ENCODE measurements at places on chromosomes 6 and 20.
A peak's percentile ranks its signal among the peaks of the same experiment; 100 is the strongest.

DNA sequence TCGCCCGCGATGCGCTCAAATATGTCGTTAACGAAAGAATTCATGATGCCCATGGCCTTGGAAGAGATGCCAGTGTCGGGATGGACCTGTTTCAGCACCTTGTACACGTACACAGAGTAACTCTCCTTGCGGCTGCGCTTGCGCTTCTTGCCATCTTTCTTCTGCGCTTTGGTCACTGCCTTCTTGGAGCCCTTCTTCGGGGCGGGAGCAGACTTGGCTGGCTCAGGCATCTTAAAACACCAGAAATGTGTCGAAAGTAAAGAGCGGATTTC, 36.4 kb downstream of the HFE start:
- DNase-seq = no peak

DNA sequence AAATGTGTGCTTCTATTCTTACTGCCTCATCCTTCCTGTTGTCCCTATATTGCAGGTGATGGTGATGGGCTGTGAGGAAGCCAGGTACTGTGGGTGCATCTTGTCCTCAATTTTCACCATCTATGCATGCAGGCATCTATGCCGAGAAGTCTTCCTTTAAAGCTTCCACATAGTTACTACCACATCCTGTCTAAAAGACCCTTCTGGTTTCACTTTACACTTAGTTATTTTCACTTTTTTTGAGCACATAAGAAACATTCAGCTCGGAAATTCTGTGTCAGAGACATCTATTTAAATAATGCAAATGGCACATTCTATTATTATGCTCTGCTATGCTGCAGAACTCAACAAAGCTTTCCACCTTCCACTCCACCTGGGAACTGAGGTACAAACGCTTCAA, 28.2 kb upstream of the FABP7 start:
- DNase-seq = no peak

- no peak for DNase-seq
Observed at GRCh38 chr6:89270951-89271721, 44.0 kb downstream of the GABRR2 start.

DNA sequence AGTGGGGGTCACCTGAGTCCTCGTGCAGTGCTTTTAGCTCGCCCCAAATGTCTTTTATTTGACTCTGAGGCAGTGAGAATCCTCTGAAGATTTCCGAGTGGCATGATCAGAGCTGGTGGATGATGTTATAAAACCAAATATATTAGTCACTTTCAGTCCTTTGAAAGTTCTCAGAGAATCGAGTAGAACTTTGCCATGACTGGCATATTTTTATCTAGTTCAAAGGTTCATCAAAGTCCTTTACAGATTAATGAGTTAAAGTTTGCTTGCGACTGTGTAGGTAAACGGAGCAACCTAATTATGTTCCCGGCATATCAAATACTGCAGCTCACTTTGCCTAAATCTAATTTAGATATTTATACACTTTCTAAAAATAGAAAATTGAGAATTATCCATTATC, 498.5 kb upstream of the NOX3 start:
- no peak for DNase-seq

- no peak for DNase-seq
Observed at GRCh38 chr20:47949230-47949629, 163.9 kb upstream of the SULF2 start.

DNA sequence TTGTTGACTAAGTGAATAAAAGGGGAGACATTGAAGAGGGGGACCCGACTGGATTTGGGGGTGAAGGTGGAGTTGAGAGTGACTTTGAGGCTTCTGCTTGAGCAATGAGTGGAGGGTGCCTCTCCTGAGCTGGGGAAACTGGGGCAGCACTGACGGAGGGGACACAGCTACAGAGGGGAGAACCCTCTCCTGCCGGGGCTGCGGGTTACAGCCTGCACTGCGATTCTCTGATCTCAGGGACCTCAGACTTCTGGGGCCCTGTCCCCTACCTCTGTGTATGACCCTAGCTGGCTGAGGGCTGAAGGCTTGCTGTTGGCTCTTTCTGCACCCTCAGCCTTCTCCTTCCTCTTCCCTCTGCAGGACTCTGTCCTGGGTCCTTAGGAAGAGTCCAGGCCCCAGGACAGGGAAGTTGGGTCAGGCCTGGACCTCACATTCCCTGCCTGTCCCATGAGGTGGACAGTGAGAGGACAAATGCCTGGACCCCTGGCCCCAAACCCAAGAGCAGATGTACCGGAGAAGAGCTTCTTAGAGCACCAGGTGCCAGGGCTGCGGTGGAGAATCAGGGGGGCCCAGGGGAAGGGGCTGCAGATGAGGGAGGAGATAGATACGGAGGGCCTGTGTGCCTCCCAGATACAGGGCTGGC, 13.7 kb upstream of the FAM110A start:
- DNase-seq = peak; percentile 22

- no peak for DNase-seq
Observed at GRCh38 chr6:136901212-136901784, 20.8 kb upstream of the SLC35D3 start.

- no peak for DNase-seq
Observed at GRCh38 chr6:116866281-116866871, 10.7 kb upstream of the RFX6 start.

DNA sequence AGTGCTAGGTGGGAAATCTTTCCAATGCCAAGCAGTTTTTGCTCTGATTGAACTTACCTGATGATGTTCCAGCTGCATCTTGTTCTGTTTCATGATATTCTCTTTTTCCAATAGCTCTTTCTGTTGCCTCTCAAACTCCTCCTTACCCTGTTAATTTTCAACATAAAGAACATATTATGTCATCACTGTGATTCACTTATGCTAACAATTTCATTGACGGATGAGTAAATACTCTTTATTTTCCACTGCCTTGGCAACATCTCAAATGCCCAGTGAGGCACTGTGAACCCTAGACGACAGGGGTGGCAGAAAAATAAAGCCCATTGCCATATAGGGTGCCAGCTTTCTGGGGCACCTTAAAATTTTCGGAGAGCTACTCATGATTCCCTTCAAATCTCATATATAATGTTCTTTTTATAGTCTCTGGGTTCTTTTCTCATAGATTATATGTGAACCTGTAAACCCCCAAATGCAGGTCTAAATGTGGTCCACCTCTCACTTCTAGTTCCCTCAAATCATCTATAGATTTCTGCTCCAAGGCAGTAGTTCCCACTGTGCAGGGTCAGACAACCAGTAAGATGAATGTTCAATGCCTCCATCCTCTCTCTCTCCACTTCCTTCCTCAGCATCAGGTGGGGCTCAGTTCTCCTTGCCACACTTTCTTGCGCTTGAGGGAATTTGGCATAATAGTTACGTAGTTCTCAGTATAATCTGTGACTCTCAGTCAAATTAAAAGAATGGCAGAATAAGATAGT, 44.1 kb downstream of the NEDD9 start:
- DNase-seq = no peak

DNA sequence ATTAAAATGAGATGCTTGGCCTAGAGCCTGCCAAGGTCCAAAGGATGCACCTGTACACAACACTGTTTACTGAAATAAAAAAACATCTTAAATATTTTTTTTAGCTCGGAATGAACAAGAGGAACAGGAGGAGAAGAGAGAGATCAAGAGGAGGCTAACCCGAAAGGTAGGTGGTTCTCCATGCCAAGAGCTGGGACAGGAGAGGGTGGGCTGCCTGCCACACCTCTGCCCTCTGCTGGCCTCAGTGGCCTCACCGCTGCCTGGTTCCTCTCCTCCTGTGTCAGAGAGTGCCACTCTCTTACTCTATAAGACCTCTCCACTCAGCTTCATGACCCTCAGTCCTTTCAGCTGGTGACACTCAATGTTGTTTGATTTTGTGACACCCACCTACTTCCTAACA, 50.2 kb downstream of the TBC1D7 start:
- DNase-seq = no peak

Measured in CD4-positive, alpha-beta memory T cell (primary cell).